ENCODE measurements at places on chromosomes 6 and 20. TPM values are rescaled to one million over a fixed set of nuclear protein-coding genes. Genes with fewer than 3 reads are reported as not detected.

THEMIS gene
- total RNA-seq, result not detected

CYP21A2 gene
- total RNA-seq, result 0.23 TPM

AKAP7 gene
- 7.3 TPM for total RNA-seq

PRL gene
- total RNA-seq, result not detected

KIF6 gene
- total RNA-seq, result 2.3 TPM

C6orf15 gene
- total RNA-seq, result not detected

PDE10A gene
- total RNA-seq, result 26.2 TPM

YIPF3 gene
- total RNA-seq, result 85.7 TPM

SLC22A1 gene
- 1.7 TPM for total RNA-seq

HNF4A gene
- not detected for total RNA-seq

TTBK1 gene
- 5.1 TPM for total RNA-seq

ANGPT4 gene
- 0.07 TPM for total RNA-seq

DNA sequence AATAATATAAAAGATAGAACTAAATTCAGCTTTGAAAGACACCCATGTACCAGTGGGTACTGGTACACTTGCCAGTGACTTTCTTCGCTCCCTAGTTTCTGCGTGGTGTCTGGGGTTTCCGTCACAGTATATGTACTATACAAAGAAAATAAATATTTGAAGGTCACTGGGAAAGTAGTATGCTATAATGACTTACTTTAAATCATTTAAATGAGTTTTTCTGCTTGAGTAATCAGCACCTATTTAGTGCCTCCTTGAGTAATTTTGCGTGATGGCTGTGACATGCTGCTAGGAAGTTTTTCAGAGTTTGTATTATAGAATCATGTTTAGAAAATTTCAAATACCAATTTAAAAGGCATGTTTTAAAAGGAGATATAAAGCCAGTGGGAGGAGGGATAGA, 3.2 kb upstream of the CTCFL start:
- DNase-seq, result no peak
- peaks cover 16% of the 10 kb centered on the region for H3K27me3 ChIP-seq

GRCh38 chr20:44284032-44284431, 27.0 kb downstream of the FITM2 start:
- H3K27ac ChIP-seq, result no peak overlapping the region
- H3K36me3 ChIP-seq, result peaks cover 6% of the 10 kb centered on the region
- H3K27me3 ChIP-seq, result no peaks in the 10 kb centered on the region
- DNase-seq, result no peak
- no peak overlapping the region for H3K4me3 ChIP-seq
- peaks cover 11% of the 10 kb centered on the region for H3K4me1 ChIP-seq

- H3K4me3 ChIP-seq, result no peak overlapping the region
- no peak overlapping the region for H3K27ac ChIP-seq
- no peaks in the 10 kb centered on the region for H3K36me3 ChIP-seq
- H3K27me3 ChIP-seq, result peaks cover 10% of the 10 kb centered on the region
- H3K4me1 ChIP-seq, result peaks cover 14% of the 10 kb centered on the region
Measured at GRCh38 chr20:23446505-23446904, 6.2 kb downstream of the CST11 start.

DNA sequence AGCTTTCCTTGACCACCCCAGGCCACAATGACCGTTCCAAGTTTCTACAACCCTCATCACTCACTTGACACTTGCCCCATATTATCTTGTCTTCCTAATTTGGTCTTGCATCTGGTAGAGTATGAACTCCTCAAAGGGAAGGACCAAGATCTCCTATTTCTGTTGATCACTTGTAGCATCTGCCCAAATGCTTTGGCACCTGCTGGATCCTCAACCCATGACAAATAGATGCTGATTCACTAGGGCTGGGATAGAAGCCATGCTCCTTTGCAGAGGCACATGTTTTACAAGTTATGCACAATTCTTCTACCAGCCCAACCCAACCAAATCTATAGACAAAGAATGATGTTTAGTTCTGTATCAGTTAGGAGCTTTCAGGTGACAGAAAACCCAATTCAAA, 110.7 kb downstream of the UNC5CL start:
- H3K27me3 ChIP-seq, result peaks cover 5% of the 10 kb centered on the region
- H3K4me1 ChIP-seq, result no peaks in the 10 kb centered on the region
- no peak for DNase-seq
- no peaks in the 10 kb centered on the region for H3K36me3 ChIP-seq

DNA sequence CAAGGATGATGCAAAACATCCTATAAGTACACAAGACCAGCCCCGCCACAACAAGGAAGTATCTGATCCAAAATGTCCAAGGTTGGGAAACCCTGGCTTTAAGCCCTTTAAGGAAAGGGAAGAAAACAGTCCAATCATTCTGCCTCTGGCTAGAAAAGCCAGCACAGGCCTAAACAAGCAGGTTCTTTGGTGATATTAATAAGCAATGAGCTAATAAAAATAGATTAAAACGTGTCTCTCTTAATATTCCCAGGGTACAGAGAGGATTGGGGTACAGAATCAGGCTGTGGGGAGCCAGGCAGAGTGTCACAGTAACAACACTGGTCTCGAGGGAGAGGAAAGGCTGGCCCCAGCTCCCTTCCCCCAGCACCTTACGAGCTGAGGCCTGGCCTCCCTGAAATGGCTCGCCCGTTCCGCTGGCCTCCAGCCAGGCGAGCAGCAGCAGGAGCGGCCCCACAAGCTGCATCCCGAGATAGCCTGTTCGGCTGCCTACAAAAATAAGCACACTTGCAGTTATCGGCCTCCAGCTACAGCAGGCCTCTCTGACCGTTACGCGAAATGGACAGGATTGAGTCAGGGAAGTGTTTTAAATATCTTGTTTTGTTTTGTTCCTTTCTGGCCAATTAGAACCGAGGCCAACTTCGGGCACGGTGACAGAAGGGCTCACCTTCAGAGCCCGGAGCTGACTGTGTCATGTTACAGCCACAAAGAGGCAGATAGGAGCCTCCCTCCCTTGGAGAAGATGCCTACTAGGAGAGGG, 4.0 kb upstream of the ZMYND8 start:
- H3K4me1 ChIP-seq, result peaks cover 53% of the 10 kb centered on the region
- H3K36me3 ChIP-seq, result no peaks in the 10 kb centered on the region
- no peaks in the 10 kb centered on the region for H3K27me3 ChIP-seq
- peak; percentile 36 for DNase-seq
- H3K4me3 ChIP-seq, result peak overlapping the region; percentile 56
- H3K27ac ChIP-seq, result peak overlapping the region; percentile 99

GRCh38 chr6:43283905-43284304, 14.2 kb upstream of the SLC22A7 start:
- no peak overlapping the region for H3K4me3 ChIP-seq
- H3K4me1 ChIP-seq, result peaks cover 4% of the 10 kb centered on the region
- H3K36me3 ChIP-seq, result no peaks in the 10 kb centered on the region
- no peak for DNase-seq

GRCh38 chr6:13453771-13454251, 33.6 kb downstream of the GFOD1 start:
- H3K36me3 ChIP-seq, result no peaks in the 10 kb centered on the region
- peaks cover 15% of the 10 kb centered on the region for H3K4me1 ChIP-seq
- no peak overlapping the region for H3K27ac ChIP-seq
- H3K27me3 ChIP-seq, result no peaks in the 10 kb centered on the region
- H3K4me3 ChIP-seq, result no peak overlapping the region
- no peak for DNase-seq

- no peak overlapping the region for H3K4me3 ChIP-seq
- peaks cover 55% of the 10 kb centered on the region for H3K4me1 ChIP-seq
- peak overlapping the region; percentile 12 for H3K27ac ChIP-seq
- peaks cover 19% of the 10 kb centered on the region for H3K36me3 ChIP-seq
- H3K27me3 ChIP-seq, result no peaks in the 10 kb centered on the region
- no peak for DNase-seq
Measured at GRCh38 chr6:111805511-111806164, 67.6 kb downstream of the FYN start.

GRCh38 chr20:43849496-43850186, 65.0 kb upstream of the TOX2 start:
- peak overlapping the region; percentile 16 for H3K27ac ChIP-seq
- H3K36me3 ChIP-seq, result no peaks in the 10 kb centered on the region
- DNase-seq, result no peak

- no peaks in the 10 kb centered on the region for H3K27me3 ChIP-seq
- H3K4me3 ChIP-seq, result no peak overlapping the region
- peaks cover 22% of the 10 kb centered on the region for H3K36me3 ChIP-seq
- peaks cover 31% of the 10 kb centered on the region for H3K4me1 ChIP-seq
Measured at GRCh38 chr20:41510847-41511450, 107.2 kb downstream of the CHD6 start.

DNA sequence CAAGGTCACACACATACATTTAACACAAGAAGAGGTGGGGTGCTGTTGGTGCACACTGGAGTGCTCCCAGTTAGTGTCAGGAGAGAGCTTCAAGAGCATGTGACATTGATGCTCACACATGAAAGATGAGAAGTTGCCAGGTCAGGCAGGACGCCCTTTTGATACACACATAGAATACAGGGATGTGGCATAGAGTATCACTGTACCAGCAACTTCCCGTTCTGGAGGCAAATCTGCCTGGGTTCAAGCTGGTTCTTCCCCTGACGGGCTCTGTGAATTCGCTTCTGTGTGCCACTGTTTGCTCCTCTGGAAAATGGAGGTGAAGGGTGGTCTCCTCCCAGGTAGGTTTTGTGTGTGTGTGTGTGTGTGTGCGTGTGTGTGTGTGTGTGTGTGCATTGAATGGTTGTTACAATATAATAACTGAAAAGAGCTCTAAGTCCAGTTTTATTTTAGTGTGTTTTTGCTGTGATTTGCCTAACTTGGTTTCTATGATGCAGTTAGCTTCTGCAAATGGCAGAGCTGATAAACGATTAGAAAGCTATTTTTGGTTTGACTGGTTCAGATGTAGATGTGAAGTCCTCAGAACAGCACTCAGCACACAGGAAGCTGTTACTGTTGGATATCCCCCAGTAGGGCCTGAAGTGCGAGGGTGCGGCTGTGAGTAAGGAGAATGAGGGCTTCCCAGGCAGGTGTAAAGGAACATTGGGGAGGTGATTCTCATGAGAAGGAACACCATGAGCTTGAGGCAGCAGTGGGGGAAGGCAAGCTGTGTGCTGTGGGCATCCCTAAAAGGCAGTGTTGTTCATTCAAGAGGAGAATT, 53.4 kb downstream of the HIVEP1 start:
- H3K4me3 ChIP-seq, result no peak overlapping the region
- H3K36me3 ChIP-seq, result no peaks in the 10 kb centered on the region
- DNase-seq, result no peak
- H3K4me1 ChIP-seq, result peaks cover 26% of the 10 kb centered on the region
- no peaks in the 10 kb centered on the region for H3K27me3 ChIP-seq

DNA sequence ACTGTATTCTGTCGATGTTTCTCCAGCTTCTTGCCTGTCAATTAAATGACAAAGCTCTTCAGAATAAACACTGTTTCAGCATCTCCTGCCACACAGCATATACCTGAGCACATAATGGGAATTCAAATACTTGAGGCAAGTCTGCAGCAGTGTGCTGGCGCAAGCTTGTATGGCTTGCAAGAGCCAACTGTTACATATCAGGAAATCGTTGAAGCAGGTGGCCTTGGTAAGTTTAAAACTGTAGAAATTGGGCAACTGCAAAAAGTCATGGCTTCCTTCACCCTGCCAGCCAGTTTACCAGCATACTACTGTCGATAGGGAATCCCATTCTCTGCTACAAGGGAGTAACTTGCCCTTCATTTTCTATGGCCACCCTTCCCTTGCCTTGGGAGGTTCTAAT, 23.0 kb downstream of the CPNE1 start:
- H3K36me3 ChIP-seq, result no peaks in the 10 kb centered on the region

- H3K36me3 ChIP-seq, result peaks cover 8% of the 10 kb centered on the region
- H3K4me3 ChIP-seq, result peak overlapping the region; percentile 77
- no peak for DNase-seq
- peaks cover 60% of the 10 kb centered on the region for H3K4me1 ChIP-seq
- H3K27ac ChIP-seq, result no peak overlapping the region
Measured at GRCh38 chr6:26534681-26535465, 3.3 kb upstream of the HMGN4 start.

GRCh38 chr6:89605861-89606260, 32.7 kb downstream of the LYRM2 start:
- H3K4me1 ChIP-seq, result no peaks in the 10 kb centered on the region
- no peaks in the 10 kb centered on the region for H3K36me3 ChIP-seq
- H3K4me3 ChIP-seq, result no peak overlapping the region
- no peaks in the 10 kb centered on the region for H3K27me3 ChIP-seq
- H3K27ac ChIP-seq, result no peak overlapping the region

DNA sequence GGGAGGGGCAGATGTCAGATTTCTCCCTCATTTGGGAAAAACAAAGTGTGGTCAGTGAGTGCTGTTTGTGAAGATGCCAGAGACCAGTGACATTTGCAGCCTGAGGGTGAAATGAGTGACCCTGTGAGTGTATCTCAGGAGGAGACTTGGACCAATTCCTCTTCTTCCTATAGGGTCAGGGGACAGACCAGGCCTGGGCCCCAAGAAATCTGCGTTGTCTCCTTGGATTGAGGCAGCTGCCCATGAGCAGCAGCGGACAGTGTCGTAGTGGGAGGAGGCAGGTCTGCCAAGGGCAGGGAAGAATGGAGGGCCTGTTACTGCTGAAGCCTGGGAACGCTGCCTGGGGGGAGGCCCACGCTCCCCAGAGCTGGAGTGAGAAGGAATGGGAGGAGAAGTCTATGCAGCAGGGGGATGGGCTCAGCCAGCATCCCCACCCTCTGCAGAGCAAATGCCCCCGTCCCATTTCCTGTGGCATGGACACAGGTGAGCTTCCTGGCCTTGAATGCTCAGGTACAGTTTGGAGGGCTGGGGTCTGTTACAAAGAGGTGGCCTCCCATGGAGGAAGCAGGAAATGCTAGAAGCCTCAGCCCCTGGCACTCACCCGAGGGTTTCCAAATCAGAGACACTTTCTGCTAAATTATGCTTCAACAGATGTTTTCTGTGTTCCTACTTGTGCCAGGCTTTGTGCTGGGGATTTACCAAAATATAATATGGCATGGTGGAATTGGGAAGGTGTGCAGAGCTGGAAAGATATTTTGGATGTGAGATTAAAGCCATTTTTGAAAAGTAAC, 29.8 kb downstream of the DAAM2 start:
- no peaks in the 10 kb centered on the region for H3K27me3 ChIP-seq
- H3K4me3 ChIP-seq, result peak overlapping the region; percentile 25
- H3K4me1 ChIP-seq, result peaks cover 46% of the 10 kb centered on the region
- peak; percentile 29 for DNase-seq
- H3K36me3 ChIP-seq, result no peaks in the 10 kb centered on the region

GRCh38 chr6:43455531-43456428, at the start of gene DLK2:
Gene DLK2, minus strand, starts transcription at chr6:43455548. Its CDS starts 723 bp downstream, at chr6:43454825.
- H3K36me3 ChIP-seq, result peaks cover 2% of the 10 kb centered on the region
- H3K4me1 ChIP-seq, result peaks cover 18% of the 10 kb centered on the region
- H3K4me3 ChIP-seq, result peak within 1 kb of the TSS; percentile 83
- H3K27me3 ChIP-seq, result peaks cover 57% of the 10 kb centered on the region
- H3K27ac ChIP-seq, result no peak within 1 kb of the TSS

DNA sequence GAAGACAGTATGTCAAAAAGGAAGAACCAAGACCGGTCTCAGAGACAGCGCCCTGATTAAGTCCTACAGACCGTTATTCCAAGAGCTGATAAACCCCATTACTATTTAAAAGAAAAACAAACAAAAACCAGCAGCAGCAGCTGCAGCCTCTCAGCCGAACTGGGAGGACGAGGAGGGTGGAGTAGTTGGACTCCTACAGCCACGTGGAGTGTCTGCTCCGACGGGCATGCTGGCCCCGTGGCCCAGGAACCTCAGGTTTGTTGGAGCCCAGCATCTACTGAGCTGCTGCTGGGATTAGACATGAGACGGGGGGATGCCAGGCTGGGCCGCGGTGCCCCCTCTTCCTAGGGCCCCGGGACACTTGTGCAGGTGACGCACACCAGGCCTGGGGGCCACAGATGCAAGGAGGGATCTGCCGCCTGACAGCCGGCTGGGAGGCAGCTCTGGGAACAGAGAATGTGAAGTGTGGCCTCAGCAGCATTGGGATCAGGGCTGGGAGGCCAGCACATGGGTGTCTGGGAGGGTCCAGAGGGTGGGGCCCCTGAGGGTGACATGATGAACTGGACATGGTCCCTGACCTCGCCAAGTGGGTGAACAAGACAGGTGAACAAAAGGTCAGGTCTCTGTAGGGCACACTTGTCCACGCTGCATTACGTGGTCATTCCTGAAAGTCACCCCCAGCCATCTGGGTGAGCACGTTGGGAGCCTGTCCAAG, 2.9 kb upstream of the ZBTB46 start:
- H3K27me3 ChIP-seq, result peaks cover 12% of the 10 kb centered on the region
- H3K4me3 ChIP-seq, result peak overlapping the region; percentile 59
- H3K4me1 ChIP-seq, result peaks cover 22% of the 10 kb centered on the region

Data from neural crest cell (in vitro differentiated cells).